ENCODE measurements at places on chromosomes 7 and 10. TPM values are rescaled to one million over a fixed set of nuclear protein-coding genes. Genes with fewer than 3 reads are reported as not detected.
A peak's percentile ranks its signal among the peaks of the same experiment; 100 is the strongest.

Gene OSBPL3
- 45.1 TPM for total RNA-seq

- no peak for DNase-seq
- no peaks in the 10 kb centered on the region for H3K36me3 ChIP-seq
- H3K4me3 ChIP-seq: no peak overlapping the region
- no peak overlapping the region for H3K27ac ChIP-seq
These were observed 253.7 kb downstream of the DYNC1I1 start for GRCh38 chr7:96026010-96026409.

- no peaks in the 10 kb centered on the region for H3K36me3 ChIP-seq
- no peaks in the 10 kb centered on the region for H3K4me1 ChIP-seq
- no peak overlapping the region for H3K4me3 ChIP-seq
These were observed 30.0 kb downstream of the ARHGAP22 start for GRCh38 chr10:48574817-48575380.

DNA sequence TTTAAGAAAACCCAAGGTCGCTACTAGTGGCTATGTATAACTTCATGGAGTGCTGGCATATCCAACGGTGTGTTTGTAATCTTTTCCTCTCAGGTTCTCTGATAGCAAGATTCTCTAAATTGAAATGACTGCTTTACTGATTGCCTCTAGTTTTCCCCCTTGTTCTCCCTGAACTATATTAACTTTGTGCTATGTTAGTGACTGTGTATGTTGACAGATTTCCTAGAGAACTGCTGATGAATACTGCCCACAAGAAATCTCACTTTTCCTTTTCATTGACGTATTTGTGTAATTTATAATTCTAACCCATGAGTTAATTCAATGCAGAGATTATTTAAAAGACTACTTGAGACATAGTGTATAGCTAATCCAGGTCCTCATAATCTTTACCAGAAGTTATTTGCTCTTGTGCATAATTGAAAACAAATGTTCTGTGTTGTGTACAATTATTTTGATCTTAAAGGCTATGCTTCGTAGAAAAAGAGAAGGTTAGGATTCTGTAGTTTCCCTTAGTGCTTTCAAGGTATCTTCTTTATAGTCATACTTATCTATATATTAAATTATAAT, 70.6 kb upstream of the GLCCI1 start:
- no peak overlapping the region for H3K4me3 ChIP-seq
- H3K27ac ChIP-seq: no peak overlapping the region
- peaks cover 1% of the 10 kb centered on the region for H3K36me3 ChIP-seq
- no peak for DNase-seq
- no peaks in the 10 kb centered on the region for H3K27me3 ChIP-seq
- no peaks in the 10 kb centered on the region for H3K4me1 ChIP-seq

- no peak for DNase-seq
- peaks cover 5% of the 10 kb centered on the region for H3K27me3 ChIP-seq
- H3K36me3 ChIP-seq: peaks cover 25% of the 10 kb centered on the region
- peak overlapping the region; percentile 52 for H3K27ac ChIP-seq
These were observed 3.0 kb upstream of the DDIT4 start for GRCh38 chr10:72270607-72271281.

Gene NUTM2E
- total RNA-seq: 0.12 TPM

DNA sequence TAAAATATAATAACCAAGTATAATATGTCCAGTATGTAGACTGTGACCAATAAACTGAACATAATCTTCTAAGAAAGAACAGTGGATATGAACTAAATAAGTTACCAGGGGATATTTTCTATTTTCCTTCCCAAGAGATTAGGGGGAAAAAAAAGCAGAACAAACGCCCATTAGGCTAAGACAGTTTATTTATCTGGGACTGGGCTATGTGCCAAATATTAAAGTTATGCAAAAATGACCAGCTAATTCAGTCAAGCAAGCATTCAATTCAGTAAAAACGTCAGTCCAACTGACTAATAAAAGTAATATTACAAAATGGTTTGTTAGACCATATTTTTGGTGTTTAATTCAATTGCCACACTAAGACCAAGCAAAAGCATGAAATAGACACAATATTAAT, 122.2 kb downstream of the TSPAN12 start:
- no peak for DNase-seq
- H3K36me3 ChIP-seq: no peaks in the 10 kb centered on the region
- H3K4me1 ChIP-seq: no peaks in the 10 kb centered on the region
- H3K27ac ChIP-seq: no peak overlapping the region
- no peak overlapping the region for H3K4me3 ChIP-seq

- H3K27me3 ChIP-seq: no peaks in the 10 kb centered on the region
- H3K36me3 ChIP-seq: no peaks in the 10 kb centered on the region
- no peaks in the 10 kb centered on the region for H3K4me1 ChIP-seq
- H3K4me3 ChIP-seq: no peak overlapping the region
These were observed 468.6 kb upstream of the SEMA3A start for GRCh38 chr7:84663224-84663623.

GRCh38 chr10:129839285-129840195, 124.5 kb downstream of the EBF3 start:
- no peaks in the 10 kb centered on the region for H3K36me3 ChIP-seq
- no peaks in the 10 kb centered on the region for H3K4me1 ChIP-seq
- no peaks in the 10 kb centered on the region for H3K27me3 ChIP-seq
- H3K27ac ChIP-seq: no peak overlapping the region
- no peak overlapping the region for H3K4me3 ChIP-seq
- no peak for DNase-seq

Measured in activated CD4-positive, alpha-beta memory T cell treated with anti-CD3 and anti-CD28 coated beads for 36 hours (primary cell).